ENCODE measurements at places on chromosomes 7 and 10.

DNA sequence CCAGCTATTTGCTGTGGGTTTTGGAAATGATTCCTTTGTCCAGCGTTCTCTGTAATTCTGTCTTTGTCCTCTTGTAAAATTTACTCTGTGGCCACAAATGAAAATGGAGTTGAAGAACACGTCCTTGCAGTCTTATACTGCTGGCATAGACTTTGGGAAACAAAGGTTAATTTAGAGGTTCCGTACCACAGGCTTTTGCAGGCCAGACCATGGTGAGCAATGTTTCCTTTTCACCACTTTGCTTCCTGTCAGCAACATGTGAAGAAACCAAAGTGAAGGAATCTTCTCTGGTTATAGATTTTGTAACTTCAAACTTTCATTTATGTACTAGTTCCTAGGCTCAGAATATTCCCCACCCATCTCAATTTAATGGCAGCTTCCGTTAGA lies 488.5 kb downstream of the MDFIC start:
- no peak for DNase-seq

DNA sequence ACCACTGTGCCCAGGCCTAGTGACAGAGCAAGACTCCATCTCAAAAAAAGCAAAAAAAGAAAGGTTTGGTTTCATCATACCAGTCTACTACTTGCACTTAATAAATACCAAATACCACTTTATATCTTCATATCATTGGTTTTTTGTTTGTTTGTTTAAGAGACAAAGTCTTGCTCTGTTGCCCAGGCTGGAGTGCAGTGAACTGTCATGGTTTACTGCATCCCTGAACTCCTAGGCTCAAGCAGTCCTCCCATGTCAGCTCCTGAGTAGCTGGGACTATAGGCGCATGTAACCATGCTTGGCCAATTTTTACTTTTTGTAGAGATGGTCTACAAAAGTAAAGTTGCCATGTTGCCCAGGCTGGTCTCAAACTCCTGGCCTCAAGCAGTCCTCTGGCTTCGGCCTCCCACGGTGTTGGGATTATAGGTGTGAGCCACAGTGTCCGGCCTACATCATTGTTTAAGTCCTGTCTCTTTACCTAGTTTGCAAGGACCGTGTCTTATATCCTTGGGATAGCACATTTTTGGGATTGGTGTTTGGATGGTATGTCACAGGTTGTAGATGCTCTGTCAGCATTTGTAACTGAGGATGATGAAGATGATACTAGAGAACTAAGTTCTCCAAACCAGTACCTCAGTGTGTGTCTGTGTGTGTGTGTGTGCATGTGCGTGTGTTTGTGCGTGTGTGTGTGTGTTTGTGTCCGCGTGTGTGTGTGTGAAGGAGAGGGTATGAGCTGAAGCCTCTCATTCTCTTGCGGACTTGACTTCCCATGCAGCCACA lies 9.3 kb downstream of the LMTK2 start:
- DNase-seq = no peak

DNA sequence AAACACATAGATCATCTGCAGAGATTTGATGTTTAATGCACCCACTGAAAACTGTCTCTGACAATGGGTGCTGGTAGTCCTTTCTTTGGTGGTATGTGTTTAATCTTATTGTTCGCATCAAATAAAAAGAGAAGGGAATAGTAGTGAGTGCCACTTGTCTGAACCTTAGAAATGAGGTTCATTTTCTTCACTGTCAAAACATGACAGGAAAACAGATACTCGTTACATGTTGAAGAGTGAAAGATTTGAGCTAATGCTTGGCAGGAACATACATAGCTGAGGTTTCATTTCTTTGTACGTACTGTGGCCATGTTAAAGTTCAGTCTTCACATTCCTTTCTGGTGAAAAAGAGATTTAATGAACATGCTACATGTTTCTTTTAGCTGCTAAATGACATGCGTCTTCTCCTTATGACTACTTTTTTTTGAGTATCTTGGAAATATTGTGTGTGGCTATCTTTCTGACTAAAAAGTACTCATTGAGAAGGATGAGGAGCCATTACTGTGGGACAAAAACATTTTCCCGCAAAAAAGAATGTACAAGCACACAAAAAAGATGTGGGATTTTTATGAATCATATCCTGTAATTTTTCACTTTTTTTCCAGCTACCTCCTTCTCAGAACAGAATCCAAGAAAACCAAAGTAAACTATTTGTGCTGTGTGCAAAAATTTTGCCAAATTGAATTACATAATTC lies 108.0 kb downstream of the TWIST1 start:
- no peak for DNase-seq

GRCh38 chr10:83310688-83311087 lies 828.6 kb upstream of the GHITM start:
- no peak for DNase-seq

DNA sequence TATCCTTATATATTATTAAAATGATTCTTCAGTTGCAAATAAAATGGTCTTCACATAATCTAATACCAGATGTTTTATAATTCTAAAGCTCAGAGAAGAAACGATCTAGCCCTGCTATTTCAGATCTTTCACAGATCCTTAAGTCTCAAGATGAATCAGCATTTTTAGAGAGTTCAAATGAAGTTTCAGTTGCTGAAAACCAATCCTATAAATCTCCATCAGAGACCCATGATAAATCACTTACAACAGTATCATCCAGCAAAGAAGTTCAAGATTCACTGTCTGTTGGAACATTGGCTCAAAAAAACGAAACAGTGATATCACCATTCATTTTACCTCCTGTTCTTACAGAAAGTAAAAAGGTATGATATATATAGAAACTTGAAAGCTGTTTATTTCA lies 137.0 kb downstream of the CCDC7 start:
- no peak for DNase-seq

- DNase-seq = no peak
Observed at GRCh38 chr7:139943401-139943800, 114.3 kb downstream of the TBXAS1 start.

GRCh38 chr10:104327745-104328645 lies 10.3 kb downstream of the ITPRIP start:
- DNase-seq = peak; percentile 67

- no peak for DNase-seq
Observed at GRCh38 chr7:31186202-31186601, 134.1 kb downstream of the ADCYAP1R1 start.

DNA sequence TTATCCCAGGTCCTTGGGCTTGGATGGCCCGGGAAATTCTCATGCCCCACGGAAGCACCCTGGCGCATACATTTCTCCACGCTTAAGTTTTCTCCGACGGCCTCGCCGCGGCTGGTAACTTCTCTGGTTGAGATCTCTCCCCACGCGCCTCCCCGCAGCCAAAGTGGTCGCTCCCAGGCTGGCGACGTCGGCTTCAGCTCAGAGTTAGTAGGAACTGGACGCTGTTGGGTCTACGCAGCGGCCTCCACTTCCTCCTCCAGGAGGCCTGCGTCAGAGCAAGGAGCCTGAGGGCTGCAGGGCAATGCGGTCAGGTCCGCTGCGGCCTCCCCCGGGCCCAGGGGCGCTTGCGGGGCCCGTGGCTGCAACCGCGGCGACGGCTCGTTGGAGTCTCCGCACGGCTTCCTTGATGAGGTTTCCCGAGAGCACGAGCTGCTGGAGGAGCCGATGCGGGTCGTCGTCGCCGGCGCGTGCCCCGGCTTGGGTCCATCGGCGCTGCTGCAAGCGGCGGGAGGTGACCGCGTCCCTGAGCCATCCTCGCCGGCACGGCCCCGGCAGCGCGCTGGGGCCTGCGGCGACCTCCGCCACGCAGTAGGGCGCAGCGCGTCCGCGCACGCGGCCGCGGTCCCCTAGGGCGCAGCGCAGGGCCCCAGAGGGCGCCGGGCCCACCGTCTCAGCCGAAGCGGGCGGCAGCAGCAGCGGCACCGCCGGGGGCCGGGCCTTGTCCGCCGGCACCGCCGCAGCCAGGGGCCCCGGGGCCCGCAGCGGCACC lies 744 bp downstream of the FRAT2 start:
- no peak for DNase-seq

DNA sequence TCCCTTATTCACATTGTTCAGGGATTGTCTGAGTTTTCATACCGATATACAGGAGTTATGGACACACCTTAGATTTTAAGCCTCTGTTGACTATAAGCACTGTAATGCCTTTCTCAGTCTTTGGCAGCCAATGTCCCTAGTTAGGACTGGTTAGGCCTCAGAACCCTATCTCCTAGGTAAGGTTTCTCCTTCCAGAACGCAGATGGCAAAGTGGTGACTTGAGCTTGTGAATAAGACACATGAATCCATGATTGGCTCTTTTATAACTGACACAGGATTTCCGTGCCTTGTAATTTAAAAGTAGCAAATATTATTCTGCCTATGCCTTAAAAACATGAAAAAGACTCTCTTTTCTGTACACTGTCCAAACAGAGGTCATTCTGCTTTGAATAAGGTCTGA lies 12.5 kb upstream of the RNF148 start:
- DNase-seq = no peak

GRCh38 chr10:121680879-121681655 lies 82.8 kb upstream of the FGFR2 start:
- no peak for DNase-seq

GRCh38 chr10:33335801-33336581 lies 1.5 kb upstream of the NRP1 start:
- peak; percentile 74 for DNase-seq

GRCh38 chr7:135260930-135261721 lies 27.5 kb downstream of the STRA8 start:
- DNase-seq = no peak

GRCh38 chr10:132514821-132515520 lies 22.6 kb upstream of the INPP5A start:
- no peak for DNase-seq

DNA sequence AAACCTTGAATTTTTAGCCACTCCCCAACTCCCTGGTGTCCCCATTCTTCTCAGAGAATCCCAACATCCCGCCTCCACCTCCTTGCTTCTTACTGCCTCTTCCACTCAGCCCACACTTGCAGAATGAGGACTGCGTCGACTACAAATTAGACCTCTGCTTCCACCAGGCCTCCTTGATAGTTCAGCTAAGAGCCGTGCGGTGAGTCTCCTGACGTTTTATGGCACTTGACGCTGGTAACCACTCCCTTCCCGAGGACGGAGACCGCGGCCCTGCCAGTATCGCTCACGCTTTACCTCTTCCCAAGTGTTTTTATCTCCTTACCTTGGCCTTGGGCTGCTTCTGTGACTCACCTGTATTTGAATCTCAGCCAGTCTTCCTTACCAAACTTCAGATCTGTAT lies 31.1 kb downstream of the RBM17 start:
- DNase-seq = no peak

Measured in H54 (cell line).